Head of caudate nucleus (tissue), 42 donors: ENCODE measurements at places on chromosomes 2 and 18.
A peak's percentile ranks its signal among the peaks of the same experiment; 100 is the strongest.

DNA sequence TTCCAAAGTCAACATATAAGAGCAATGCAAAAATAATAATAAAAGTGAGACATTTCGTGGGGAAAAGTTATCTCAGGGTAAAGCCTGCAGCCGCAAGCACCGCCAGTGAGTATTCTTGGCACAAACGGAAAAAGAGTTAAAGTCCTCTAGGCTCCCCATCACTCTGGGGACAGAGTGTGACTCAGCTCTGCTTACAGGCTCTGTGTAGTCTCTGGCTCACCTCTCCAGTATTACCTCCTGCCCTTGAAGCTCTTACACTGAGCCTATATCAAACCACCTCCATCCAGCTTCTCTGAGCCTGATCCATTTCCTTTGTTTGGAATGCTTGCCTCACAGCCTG, 55.5 kb downstream of the MTHFD2 start:
- no peak for DNase-seq

DNA sequence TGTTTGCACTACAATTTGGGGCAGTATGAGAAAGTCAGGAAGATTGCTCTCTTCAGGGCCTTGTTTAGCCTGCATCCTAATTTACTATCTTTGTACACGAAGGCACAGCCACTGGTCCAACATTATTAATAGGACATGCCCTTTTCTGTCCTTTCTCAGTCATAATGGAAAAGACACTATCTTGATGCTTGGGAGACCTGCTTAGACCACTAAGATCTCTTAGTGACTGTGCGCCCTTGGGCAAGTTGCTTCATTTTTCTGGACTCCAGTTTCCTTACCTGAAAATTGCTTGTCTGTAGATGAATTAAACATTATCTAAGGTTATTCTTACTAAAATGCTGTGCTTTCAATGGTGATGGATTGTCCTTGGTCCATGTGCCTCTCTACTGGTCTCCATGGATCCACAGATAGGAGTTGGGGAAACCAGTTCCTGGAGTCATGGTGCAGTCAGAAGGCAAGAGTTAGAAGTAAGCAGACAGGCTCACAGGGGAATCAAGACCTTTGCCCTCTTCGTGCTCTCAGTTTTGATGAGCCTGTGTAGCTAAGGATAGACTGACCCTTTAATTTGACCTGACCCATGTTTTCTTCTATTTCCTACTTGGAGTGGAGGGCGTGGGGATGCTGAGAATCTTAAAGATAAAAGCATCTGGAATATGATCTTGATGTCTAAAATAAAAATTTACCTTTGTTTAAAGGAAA, 114.0 kb downstream of the RAPGEF4 start:
- DNase-seq, result no peak

GRCh38 chr2:190062601-190063000, at the start of gene MSTN:
Gene MSTN (minus strand): TSS chr2:190062729. CDS start chr2:190062596, 133 bp downstream.
- no peak for DNase-seq

- no peak for DNase-seq
Measured at GRCh38 chr2:104864280-104865095, 10.6 kb downstream of the POU3F3 start.

GRCh38 chr2:135742325-135742757, 686 bp downstream of the UBXN4 start:
- DNase-seq, result no peak

DNA sequence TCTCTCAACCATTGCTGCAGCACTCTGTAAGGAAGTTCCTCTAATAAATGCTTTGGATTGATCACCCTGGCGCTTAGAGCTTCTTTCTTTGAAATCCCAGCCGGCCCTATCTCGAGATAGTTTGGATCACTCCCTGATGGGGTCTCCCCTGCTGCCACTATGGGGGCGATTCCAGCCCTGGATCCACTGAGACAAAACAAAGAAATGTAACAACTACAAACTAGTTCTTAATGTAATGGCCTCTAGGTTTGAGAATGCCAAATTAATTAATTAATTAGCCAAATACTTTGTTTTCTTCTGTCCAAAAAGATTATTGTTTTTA, 15.2 kb downstream of the SRSF7 start:
- DNase-seq, result no peak

DNA sequence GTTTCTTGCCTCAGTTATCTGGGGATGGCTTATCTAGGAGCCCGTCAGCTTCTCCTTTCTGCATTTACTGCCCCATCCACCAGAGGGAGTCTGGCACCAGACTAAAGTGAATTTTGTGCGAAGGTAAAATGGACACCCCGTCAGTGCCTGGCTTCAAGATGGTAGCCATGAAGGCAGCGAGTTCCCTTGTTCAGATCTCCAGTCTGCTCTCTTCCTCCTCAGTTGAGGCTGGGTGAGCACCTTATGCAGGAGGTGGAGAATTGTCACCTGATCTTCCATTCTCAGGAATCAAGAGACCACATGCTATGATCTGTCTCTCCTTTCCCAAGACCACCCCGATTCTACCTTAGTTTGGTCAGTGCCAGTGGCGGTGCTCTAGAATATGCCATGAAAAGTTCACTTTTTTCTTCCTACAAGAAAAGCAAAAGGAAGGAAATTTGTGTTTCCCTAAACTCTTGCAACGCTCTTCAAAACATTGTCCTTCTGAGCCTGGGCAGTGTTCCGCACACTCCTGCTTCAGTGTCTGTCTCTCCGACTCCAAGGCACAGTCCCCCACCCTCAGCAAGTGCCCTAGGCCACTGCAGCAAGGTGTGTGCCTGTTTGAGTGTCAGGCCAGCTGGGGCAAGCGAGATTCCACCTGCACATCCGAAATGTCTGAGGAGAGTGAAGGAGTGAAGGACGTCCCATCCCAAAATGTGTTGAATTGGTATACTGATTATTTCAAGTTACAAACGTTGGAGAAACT, 168.6 kb downstream of the SS18 start:
- DNase-seq, result no peak

GRCh38 chr18:22829781-22830180, 103.3 kb upstream of the RBBP8 start:
- DNase-seq, result no peak

DNA sequence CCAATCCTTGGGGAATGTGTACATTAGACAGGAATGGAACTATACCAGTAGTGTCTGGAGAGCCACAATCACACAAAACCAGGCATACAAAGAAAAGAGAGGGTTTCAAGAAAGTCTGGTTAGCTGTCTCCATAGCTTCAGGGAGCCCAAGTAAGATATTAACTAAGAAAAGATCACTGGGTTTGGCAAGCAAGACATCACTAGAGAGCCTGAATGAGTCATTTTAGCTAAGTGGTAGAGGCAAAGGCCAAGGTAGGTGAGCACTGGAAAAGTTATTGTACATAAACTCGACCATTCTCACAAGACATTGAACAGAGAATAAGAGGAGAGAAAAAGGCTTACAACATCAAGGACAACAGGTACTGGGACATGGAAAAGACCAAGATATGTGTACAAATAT, 143.8 kb upstream of the ARL4C start:
- no peak for DNase-seq

DNA sequence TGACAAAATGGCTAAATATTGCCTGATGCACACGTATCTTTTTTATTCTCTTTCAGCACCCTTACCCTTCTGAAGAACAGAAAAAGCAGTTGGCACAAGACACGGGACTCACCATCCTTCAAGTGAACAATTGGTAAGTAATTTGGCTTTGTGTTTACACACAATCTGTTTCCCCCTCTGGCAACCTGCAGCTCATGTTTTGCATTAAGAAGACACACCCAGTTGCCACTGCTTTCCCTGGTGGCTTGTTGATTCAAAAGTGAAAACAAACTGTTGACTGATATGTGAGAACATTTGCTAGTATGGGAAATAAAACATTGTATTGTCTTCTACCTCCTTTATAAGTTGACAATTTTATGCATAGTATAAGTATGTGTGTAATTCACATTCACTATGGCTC, 113.0 kb downstream of the MEIS1 start:
- no peak for DNase-seq

DNA sequence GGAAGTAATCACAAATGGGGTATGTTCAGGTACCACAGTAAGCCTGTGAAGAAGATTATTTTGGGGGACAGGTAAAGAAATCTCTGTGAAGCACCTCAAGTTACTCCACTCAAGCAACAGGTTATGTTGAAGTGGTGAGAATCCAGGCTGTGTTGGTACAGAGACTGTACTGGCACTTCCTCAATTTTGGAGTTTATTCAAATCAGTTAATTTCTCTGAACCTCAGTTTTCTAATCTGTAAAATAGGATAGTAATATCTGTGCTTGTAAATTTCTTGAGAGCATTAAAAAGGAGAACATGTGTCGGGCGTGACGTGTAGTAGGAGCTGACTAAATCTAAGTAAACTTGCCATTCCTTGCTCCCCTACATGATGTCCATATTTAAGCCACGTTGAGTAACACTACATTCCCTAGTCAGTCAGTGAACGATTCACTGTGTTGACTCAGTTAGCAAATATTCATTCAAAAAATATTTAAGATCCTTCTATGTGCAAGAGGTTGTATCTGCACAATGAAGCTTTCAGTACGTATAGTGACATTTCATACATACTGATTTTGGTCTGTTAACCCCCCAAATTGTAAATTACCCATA, 504.2 kb downstream of the ZEB2 start:
- DNase-seq, result no peak

DNA sequence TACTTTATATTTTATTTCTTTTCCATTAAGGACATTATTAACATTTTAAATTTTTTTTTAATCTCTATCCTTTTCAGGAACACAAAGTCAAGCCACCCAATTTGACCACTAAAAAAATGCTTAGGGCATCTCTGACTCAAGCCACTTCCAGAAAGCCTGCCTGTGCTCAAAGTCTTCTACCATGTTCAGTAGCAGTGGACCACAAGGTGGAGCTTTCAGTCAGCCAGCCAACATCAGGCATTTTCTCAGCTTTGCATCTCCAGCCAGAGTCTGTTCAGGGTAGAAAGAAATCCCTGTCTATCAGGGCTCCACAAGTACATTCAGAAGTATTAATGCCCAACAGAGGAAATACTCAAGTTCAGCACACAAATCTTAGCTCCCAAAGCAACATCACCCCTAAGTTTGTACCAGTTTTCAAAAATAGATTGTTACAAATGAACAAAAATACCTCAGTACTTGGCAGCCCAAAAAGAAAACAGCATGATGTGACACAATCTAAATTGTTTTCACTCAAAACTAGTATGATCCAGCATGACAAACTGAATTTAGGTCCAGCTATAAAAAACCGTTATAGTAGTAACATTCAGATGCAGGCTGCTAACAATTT, 37.6 kb downstream of the C18orf63 start:
- DNase-seq, result peak; percentile 88

DNA sequence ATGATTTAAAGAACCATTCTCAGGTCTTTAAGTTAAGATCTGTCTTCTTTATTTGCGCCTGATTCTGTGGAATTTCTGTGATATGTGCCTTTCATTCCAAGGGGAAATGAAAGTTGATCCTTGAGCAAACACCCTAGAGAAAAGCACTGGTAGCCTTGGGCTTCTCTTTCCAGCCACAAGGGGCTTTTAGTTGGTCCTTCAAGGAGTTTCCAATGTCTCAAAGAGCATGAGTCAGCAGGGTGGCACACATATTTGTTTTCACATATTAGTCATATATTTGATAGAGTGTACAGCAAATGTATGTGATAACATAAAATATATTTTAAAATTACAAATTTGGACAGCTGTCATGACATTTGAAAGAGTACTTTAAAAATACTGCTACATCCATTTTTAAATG, 339.5 kb downstream of the TXNL1 start:
- no peak for DNase-seq

- no peak for DNase-seq
Measured at GRCh38 chr2:206867006-206867405, 72.3 kb upstream of the CPO start.

DNA sequence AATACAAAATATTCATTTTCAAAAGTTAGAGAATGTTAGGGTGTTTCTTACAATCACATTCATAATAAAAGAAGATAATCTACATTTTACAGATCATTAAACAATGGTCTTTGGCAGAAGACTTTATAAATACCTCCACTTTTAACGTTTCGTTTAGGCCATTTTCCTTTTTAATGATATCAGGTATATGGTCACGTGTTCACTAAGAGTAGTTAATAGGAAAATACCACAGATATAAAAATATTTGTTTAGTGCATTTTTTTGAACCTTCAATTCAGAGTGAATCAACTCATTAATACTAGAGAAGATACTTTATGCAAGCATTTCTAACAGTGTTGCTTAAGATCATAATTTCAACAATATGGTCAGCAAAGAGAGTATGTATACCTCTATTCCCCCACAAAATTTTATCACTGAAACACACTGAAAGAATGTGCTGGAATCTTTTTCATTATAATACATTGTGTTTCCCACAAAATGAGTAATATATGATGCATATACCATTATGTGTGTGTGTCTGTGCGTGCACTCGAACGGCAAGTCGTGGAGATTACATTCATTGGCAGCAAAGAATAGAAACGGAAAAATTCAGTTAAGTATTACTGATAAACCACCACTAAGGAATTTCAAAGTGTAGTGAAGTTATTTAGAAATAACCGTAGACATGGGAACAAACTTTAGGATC, 319.9 kb upstream of the THUMPD2 start:
- no peak for DNase-seq

- DNase-seq, result no peak
Measured at GRCh38 chr2:184756885-184757284, 158.6 kb downstream of the ZNF804A start.

GRCh38 chr2:71879509-71880184, 268.0 kb downstream of the CYP26B1 start:
- DNase-seq, result no peak

- DNase-seq, result no peak
Measured at GRCh38 chr2:64203131-64203857, 59.1 kb upstream of the PELI1 start.

DNA sequence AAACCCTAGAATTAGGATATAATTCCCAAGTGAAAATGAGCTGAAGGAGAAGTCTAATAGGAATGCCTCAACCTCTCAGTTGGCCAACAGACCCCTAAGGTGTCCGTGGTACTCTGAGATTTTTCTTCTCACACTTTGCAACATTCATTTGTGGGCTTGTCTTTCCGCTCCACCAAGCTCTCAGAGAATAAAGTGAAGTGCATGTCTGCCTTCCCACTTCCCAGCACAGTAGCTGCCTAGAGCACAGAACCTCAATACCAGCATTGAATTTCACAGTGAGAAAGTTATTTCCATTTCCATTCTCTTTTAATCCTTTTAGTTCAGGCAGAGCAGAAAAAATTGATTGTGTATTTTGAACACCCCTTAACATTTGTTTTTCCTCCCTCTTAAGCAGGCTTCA, 451.8 kb downstream of the TGIF1 start:
- DNase-seq, result no peak

DNA sequence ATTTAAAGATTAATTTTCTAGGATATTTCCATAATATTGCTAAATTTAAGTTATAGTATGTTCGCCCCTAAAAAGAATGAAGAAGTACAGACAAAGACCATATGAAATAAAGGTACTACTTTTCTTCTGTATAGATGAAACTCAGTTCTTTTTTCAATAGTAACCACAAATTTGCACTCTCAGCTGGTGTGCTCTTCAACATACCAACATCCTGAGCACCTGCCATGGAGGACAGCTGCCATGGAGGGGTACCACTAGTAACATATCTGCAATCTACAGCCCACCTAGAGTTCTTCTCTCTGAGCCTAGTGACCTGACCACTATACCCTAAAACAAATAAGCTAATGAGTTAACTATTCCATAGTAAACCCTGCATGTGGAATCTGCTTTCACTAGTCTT, 36.8 kb upstream of the ERCC3 start:
- DNase-seq, result no peak
